Effector memory CD8-positive, alpha-beta T cell (primary cell): ENCODE measurements at places on chromosomes 16 and 17.
A peak's percentile ranks its signal among the peaks of the same experiment; 100 is the strongest.

- DNase-seq, result no peak
Observed at GRCh38 chr17:77316191-77316641, 175.4 kb downstream of the SEC14L1 start.

DNA sequence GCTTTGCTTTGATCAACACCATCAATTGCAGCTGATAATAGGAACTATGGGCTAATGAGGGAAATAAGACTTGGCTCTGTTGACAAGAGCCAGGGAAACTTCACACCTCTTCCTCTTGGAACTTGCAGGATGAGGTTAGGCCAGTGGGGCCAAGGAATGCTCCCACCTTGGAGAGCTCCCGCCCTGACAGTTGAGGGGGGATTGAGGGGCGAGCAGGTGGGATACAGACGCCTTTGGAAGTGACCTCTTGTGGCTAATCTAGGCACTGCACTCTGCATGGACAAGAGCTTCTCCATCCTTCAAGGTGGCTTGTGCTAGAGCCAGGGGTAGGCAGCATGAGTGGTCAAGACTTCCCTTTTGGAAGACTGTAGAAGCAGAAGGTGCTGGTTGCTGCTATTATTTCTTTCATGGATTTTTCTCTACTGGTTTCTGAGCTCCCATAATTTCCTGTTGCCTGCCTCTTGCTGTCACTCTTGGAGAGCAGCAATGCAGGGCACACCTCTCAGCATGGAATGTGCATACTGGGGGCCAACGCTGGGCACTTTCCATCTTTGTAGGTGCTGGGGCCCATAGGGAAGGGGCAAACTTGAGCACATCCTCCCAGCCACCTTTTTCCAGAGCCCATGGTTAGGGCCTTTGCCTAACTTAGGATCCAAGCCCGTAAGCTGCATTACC, 2.3 kb upstream of the PHF12 start:
- peak; percentile 40 for DNase-seq

DNA sequence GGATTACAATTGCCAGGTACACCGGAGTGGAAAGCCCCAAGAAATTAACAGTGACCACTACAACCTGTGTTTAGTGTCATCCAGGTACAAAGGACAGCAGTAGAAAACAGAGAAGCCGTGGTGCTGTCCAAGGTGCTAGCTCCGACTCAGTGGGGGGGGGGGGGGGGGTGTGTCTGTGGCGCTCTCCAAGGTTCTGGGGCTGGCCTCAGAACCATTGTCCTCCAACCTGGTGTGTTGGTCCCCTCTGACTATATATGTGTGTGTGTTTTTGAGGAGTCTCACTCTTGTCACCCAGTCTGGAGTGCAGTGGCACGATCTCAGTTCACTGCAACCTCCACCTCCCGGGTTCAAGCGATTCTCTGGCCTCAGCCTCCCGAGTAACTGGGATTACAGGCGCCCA, 5.8 kb upstream of the ZNF23 start:
- DNase-seq, result peak; percentile 25

DNA sequence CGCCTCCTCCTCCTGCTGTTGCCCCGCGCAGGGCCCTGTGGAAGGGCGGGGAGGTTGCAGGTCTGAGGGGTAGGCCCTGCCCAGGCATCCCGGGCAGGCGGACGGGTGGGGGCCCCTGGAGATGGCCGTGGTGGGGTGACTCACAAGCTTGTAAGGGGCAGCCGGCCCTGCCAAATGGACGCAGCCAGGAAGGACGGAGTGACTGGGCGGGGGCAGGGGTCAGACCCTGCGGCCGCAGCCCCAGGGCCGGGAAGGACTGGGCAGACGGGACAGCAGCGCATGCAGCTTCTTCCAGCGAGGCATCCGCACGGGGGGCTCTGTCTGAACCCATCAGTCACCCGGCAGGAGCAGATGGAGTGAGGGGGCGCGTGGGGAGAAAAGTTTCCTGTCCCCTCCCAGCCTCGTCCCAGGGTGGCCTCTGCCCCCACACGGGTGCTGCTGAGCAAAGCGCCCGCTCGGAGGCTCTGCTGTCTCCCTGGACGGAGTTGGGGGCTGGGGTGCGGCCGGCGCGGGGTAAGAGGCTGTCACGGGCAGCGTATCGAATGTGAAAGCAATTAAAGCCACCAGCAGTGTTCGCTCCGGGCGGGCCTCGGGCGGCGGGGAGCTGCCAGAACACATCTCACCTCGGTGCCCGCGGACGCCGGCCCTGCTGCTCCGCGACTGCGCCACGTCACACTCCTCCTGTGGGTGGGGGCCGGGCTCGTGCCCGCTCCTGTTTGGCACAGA, 5.4 kb upstream of the PRR35 start:
- DNase-seq, result no peak

DNA sequence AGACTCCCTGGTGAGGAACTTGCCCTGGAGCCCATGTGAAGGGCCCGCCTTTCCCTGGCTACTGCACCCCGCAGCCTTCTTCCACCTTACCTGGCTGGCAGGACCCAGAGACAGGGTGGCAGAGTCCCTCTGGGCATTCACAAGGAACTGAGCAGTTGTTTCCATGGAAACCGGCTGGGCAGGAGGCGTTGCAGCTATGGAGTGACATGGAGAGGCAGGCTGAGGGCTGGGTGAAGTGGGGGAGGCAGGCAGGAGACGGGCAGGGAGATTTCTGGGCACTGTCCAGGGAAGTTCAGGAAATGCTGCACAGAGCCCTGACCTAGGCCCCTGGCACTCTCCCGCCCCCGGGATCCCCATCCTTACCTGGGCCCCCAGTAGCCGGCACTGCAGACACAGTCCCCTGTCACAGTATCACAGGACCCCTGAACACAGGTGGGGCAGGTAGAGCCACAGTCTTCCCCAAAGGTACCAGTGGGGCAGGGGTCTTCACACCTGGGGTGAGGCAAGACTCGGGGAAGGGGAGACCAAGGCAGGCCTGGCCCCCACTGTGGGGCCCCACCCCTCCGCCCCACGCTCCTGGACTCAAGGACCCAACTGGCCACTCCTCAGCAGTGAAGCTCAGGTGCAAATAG, 5.9 kb downstream of the SCARF1 start:
- no peak for DNase-seq

- no peak for DNase-seq
Observed at GRCh38 chr16:31181102-31181830, 1.3 kb downstream of the FUS start.

GRCh38 chr17:32625971-32626370, 139.2 kb downstream of the CDK5R1 start:
- DNase-seq, result no peak
